Right cardiac atrium (tissue), 5 donors: ENCODE measurements at places on chromosomes 1 and 21. TPM values are rescaled to one million over a fixed set of nuclear protein-coding genes. Genes with fewer than 3 reads are reported as not detected.

GRCh38 chr1:240577095-240577494, 34.9 kb downstream of the GREM2 start:
- no peak for DNase-seq

DNA sequence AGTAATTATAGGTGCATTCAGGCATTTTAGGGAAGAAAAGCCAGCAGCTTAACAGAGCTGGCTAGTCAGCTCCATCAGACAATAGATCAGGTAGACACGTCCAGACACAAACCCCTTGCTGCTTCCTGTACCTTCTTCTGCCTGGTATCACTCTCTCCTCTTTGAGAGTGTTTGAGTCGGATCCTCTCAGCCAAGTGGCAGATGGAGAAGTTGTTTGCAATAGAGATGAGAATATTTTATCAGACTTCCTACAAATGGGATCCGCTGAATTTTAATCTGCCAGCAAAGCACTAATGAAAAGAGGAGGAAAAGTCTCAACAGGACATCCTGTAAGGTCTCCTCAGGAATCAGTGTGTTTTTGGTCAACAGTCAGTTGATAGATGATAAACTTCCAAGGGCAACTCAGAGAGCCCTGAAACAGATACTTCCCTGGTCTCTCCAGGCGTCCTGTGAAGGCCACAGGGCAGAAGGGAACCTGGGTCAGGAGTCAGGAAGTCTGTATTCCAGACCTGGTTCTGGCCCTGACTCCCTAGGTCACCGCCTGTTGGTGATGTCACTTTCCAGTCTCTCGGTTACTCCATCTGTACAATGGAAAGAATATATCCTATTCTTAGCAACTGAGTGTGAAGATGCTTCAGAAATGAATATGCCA, 62.1 kb upstream of the PROX1 start:
- DNase-seq = no peak

- DNase-seq = no peak
Observed at GRCh38 chr1:195637539-195637938, 970.7 kb downstream of the KCNT2 start.

DNA sequence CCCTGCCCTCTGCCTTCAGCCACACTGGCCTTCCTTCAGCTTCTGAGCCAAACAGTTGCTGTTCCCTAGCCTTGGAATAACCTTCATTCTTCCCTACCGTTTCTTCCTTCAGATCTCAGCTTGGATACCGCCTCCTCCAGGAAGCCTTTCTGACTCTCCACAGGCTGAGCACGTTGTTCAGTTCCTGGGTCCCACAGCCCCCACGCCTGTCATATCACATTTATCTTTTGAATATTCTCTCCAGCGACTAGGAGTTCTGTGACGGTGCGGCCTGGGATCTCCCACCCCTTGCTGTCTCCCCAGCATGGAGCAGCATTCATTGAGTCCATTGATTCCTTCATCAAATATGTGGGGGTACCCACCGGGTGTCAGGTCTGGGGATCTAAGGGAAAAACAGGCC, 39.2 kb downstream of the EPHA2 start:
- DNase-seq = no peak

DNA sequence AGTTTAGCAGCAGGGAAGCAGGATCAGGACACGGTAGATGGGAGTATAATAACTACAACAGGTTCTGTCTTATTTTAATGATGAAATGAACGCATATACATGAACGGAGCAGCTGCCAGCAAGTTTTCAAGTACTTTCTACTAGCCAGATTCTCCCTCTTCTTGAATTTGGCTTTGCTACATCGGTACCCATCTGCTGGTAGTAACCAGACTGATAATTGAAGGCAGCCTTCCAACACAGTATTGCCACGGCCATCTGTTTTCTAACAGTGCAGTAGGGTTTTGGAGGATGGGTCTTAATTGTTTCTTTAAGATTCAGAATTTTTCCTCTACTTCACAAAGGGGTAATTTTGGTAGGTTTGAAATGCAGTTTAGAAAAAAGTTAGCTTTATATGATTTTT, 33.4 kb downstream of the CENPF start:
- no peak for DNase-seq

DNA sequence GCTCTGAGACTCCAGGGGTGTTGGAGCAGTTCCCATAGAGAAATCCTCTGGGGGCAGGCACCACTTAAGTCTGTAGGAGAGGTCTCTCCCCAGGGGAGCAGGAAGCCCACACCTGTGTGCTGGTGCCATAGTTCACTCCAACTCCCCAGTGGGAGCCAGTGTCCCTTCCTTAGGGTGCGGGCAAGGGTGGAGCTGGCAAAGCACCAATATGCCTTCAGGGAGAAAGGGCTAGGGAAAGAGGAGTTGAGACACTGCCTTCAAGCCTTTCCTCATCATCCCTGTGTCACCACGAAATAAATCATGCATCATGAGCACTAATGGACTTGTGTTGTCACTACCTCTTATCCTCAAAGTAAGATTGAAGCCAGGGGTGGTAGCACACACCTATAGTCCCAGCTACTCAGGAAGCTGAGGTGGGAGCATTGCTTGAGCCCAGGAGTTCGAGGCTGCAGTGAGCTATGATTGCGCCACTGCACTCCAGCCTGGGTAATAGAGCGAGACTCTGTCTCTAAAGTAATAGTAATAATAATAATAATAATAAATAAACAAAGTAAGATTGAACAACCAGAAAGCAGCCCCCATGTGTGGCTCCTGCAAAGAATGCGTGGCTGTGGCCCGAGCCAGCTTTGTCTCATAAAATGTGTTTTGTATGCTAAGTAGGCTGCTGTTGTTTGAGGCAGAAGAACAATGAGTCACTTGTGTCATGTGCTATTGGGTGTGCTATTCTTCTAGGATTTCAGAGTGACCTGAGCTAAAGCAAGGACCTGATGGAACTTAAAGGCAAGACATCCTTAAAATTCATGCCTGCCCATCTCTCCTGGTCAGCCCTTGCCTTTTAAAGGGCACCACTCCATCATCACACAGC, 6.7 kb upstream of the TIE1 start:
- no peak for DNase-seq

DNA sequence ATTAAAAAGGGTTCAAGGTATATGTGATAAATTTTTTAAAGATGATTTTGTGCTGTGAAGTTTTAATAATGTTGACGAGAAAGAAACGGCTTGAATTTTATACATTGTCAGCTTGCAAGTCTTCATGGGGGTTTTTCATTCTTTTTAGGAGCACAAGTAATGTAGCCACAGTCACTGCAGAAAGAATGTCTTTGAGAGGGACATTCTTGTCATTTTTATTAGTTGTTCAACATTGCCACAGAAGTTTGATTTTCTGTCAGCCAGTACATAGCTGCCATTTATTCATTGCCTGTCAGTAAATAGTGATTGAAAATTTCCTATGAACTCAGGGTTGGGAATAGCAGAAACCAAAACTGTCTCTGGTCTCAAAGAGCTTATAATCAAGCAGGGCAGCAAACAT, 156.3 kb downstream of the DHRS3 start:
- no peak for DNase-seq

DNA sequence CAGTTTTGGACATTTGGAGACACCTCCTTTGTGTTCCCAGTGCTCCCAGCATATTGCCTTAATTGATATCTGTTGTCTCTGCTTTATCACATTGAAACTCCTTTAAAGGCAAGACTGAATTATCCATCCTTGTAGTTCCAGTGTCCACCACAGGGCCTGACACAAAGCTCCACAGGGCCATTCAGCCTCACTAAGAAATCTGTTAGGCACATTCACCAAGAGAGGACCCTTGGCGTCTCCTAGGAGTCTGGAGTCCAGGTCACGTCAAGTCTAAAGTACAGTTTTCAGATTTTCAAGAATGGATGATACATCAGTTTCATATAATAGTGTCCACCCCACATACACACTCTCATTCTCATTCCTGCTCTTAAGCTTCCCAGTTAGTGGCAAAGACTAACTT, 4.8 kb downstream of the ACP6 start:
- no peak for DNase-seq

Gene CRP
- polyA plus RNA-seq = 0.18 TPM

Gene SLC45A1
- 2.5 TPM for polyA plus RNA-seq

Gene TSTD1
- polyA plus RNA-seq = 63.6 TPM

Gene SMPDL3B
- 0.11 TPM for polyA plus RNA-seq

Gene ABCA4
- 0.09 TPM for polyA plus RNA-seq

Gene FLVCR1
- 1.1 TPM for polyA plus RNA-seq

Gene NCSTN
- polyA plus RNA-seq = 60.7 TPM
